ENCODE measurements at places on chromosomes 1 and 21.

DNA sequence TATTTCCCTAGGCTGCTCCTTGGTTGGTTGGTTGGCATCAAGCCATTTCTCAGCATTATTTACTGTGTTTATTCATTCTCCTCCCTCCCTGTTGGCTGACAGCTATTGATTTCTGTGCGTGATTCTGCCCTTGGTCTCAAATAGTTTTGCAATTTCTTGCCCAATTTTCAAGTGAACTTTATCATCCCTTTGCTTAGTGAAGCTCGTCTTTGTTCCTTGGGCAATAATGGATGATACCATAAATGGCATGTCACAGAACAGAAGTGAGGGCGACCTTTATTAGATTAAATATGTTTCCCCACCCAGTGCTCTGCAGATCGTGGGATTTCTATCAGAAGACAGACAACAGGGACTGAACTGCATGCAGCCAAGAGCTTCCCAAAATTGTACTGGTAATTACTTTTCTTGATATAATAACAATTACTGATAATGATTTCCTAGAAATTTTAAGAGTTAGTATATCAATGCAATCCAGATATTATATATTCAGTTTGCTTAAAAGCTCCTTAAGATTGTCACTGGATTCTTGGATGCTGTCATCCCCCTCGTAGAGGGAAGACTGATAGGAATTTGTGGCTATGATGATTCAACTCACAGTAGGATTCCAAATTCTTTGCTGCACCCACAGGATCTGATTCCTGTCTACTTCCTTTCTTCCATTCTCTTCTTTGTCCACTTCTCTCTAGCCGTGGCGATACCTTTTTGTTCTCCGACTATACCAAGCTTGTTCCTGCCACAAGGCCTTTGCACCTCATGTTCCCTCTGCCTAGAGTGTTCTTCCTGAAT, 122.1 kb upstream of the KAZN start:
- no peak for DNase-seq

DNA sequence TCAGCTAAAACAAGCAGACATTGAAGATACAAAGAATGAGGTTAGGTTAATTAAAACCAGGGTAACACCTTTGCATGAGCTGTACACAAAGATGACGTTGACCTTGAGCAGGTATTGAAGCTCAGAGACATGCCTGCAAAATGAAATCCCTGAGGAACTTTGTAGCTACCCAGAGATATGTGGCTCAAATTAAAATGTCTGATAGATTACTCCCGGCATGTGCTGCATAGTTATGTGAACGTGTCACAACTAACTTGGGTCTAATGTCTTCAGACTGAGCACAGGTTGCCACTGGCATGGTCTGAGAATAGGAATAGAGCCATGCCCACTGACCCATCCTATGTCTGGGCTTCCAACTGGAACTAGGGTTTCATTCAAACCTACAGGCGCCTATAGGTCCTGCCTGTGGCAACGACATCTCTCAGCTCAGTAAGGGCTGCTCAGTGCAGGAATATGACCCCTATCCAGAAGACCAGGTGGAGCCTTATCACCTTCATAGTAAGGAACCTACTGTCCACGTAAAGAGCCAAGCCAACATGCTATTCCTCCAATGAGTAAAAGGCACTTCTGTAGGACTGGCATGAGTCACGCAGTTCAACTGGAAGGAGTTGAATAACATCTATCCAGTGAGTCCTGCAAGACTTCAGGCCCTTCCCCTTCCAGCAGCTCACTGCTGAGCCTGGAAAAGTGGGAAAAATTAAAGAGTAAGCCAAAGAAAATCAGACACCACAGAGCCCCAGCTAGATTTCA, 60.7 kb downstream of the PRKAB2 start:
- DNase-seq, result no peak

DNA sequence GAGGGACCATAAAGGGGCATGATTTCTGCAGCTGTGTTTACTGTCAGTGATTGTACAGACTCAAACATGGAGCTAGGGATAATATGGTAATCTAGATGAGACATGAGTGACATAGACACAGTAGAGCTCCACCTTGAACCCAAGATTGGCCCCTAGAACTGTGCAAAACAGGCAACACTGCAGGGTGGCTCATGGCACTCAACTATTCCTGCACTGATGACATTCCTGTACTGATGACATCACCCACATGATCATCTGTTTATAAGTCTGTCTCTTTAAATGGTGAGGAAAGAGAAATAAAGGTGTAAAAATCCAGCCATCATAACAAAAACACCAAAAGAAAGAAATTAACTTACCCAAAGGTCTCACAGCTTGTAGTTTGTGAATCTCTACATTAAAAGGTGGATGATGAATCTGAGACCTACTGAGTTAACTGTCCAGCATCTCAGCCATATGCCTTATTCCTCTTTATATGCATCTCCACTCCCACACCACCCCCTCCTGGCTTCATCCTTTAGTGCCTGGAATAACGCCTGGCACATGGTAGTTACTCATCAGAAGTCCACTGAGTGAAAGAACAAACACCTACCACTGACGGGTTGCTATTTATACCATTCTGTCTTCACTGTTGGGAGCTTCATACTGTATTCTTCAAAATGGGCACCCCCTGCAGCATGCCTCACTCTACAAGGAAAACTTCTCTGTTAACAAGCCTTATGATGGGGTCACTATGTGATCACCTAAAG, at the start of gene LRRC53:
Gene LRRC53, minus strand, starts transcription at position 442 of the 746 bp plus-strand sequence. CDS start 29,262 bp downstream, outside the sequence.
- no peak for DNase-seq

DNA sequence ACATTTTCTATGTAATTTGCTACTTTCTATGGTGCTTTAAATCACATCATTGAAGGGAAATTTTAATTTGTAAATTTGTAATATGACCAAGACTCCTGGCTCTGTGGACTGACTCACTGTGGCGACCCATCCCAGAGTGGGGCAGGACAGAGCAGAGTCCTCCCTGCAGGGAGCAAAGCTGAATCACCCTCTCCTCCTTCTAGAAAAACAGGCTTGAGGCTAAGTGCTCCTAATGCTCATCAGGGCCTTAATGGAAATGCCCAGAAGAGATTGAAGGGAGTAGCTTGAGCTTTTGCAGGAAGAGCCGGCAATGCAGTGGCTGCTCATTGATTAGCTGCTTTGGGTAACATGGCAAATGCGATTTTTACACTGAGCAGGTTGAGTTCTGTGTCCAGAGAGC, 16.8 kb downstream of the S100A10 start:
- DNase-seq, result no peak

DNA sequence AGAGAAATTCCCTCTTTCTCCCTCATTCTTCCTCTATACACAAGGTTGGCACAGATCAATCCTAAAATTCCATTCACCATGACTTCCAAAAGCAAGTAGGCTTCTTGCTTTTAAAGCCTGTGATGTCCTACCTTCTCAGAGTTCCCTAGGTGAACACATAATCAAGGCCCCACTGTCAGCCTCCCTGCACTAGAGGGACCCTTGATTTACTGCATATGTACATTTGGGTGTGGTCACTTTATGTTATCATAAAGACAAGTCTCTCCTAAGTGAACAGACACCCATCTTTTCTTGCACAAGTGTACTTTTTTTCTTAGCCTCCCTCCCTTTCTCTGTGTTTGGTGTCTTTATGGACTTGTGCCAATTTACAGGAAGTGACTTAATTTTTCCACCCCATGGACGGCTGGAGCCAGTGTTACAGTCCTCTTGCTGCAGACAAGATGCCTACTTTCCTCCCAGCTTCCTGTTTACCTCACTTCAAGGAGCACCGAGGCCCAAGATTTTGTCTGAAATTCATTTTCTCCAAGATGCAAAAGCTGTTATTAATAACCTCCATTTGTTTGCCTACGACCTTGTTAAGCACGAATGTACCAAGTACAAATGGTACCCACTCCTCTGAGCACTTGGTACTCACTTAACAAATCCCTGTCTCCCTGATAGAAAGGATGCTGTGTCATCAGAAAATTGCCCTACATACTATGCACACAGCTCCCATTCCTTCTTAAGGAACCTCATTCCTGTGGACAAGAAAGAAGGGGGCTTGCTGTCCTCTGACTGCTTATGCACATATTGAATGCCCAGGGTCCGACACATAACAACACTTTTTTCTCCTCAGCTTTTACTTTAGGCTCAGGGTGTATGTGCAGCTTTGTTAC, 82.8 kb upstream of the SLC44A3 start:
- peak; percentile 72 for DNase-seq

- DNase-seq, result no peak
Observed at GRCh38 chr1:217717959-217718358, 86.8 kb downstream of the SPATA17 start.

DNA sequence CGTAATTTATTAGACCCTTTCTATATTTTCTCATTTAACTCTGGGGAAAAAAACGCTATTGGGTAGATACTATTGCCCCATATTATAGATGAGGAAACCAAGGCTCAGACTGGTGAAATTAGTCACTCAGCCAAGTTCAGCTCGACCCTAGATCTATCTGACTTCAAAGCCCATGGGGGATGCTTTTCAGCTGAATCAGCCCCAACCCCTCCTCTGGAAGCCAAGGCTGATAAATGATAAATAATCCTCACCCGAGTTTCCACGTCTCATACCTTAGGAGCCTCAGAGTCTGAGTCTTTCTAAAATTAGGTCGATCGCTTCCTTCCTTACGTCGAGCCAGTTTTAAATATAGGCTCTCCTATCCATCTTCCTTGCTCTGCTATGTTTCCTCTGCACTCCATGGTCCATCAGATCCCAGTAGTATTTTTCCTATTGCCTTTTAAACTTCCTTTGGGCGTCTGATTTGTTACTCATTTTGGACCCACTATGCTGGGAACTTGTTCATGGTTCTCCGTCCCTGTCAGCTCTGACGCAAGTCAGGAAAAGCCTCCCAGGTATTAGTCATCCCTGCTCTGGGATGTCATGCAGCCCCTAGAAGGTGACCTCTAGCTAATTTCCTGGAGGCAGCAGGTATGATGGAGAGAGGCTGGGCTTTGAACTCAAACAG, 122.8 kb downstream of the PLPP3 start:
- DNase-seq, result no peak

DNA sequence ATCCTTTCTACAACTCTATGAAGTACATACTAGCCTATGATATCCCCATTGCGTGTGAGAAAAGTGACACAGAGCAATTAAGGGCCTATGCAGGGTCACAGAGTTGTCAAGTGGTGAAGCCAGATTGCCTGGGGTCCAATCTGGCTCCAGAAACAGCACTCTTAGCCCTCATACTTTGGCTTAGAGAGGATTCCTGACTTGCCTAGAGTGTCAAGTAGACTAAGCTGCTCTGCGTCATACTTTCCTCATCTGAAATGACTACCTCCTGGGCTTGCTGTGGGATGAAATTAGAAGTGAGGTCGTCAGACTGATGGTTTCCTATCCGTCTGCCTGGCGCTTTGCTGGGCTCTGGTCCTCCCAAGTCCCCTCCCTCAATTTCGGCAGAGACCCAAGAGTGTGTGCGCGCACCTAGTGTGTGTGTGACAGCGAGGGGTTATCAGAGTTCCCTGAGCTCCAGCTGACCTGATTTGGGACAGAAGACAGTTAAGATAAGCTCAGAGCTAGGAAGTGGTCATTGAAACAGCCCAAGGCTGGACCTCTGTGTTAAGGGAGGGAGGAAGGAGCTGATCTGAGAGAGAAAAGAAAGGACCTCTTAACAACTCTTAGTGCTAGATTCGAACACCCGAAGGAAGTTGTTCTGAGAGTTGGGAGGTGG, 5.4 kb upstream of the NUAK2 start:
- DNase-seq, result no peak

GRCh38 chr1:119004129-119004527, 16.0 kb upstream of the TBX15 start:
- no peak for DNase-seq

GRCh38 chr1:228289239-228289849, 81.5 kb downstream of the OBSCN start:
- no peak for DNase-seq

DNA sequence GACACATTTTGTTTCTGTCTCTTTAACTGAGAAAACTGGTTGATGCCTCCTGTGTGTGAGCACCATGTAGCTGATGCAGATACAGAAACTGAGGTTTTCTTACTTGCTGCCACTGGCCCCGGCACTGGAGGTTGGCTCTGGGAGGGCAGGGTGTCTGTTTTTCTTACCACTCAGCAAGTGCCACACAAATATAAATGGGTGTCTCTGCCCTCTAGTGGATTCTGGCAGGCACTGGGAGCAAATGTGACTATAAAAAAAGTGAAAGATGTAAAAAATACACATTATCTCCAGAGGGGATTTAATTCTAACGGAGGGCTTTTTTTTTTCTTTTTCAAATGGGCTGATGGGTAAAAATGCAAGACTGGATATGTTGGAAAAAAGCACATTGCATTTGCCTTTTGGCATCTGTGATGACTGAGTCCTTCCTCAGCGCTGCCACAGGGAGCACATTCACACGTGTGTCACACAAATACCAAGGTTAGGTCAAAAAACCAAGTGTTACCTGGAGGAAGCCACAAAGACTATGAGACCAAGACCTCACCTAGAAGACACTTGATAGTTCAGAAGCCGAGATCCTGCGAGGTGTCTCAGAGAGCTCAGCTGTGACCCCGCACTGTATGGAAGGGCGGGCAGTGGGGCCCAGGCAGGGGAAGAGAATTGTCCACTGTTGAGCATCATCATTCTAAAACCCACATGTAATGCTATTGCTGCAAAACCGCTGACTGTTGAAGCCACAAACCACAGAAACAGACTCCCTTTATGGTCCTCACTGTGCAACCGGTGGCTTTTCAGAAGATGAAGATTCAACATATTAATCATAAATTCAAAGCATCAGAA, 18.9 kb downstream of the PGBD2 start:
- DNase-seq, result peak; percentile 89

- DNase-seq, result no peak
Observed at GRCh38 chr21:25691976-25692375, 42.7 kb downstream of the ATP5PF start.

GRCh38 chr1:192951691-192952460, 107.3 kb downstream of the UCHL5 start:
- DNase-seq, result peak; percentile 13

GRCh38 chr1:161313554-161314200, 504 bp upstream of the SDHC start:
- no peak for DNase-seq

GRCh38 chr1:229328598-229329362, 14.1 kb downstream of the CCSAP start:
- DNase-seq, result no peak

DNA sequence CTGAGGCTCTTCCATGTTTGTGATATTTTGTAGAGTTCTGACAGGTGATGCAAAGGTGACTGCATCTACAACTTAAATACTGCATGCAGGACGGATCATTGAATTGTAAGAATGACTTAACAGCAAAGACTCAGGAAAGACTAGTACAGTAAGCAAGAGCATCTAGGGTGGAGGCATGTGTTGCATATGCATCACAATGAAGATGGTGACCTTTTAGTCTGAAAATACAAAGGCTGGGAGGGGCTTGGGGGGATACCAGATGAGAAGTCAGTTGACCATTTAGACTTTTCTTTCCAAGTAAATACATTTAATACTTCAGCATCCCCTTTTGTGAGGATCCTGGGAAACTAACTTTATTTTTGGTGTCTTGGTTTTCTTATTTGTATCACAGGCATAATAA, 145.5 kb downstream of the NUF2 start:
- DNase-seq, result no peak

DNA sequence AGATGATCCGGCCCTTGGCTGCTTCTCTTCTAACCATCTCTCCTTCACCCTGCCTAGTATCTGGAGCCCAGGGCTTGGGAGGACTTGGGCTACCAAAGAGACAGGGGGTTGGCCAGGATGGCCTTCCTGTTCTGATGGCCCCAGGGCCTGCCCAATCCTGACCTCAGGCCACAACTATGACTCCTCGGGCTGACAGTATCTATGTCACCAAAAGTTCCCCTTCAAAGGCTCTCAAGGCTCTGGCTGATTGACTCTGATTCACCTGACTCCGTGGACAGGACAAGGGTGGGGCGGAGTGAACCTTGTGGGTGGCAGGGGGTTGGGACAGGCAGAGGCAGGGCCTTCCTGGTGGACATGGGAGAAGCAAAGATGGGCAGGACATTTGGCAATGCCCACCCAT, 12.7 kb downstream of the MEF2D start:
- no peak for DNase-seq
